ENCODE measurements at places on chromosomes 11 and 22.

- DNase-seq = no peak
Measured at GRCh38 chr11:1470681-1471611, 15.6 kb downstream of the MOB2 start.

- DNase-seq = no peak
Measured at GRCh38 chr22:42711895-42712837, 8.5 kb downstream of the A4GALT start.

DNA sequence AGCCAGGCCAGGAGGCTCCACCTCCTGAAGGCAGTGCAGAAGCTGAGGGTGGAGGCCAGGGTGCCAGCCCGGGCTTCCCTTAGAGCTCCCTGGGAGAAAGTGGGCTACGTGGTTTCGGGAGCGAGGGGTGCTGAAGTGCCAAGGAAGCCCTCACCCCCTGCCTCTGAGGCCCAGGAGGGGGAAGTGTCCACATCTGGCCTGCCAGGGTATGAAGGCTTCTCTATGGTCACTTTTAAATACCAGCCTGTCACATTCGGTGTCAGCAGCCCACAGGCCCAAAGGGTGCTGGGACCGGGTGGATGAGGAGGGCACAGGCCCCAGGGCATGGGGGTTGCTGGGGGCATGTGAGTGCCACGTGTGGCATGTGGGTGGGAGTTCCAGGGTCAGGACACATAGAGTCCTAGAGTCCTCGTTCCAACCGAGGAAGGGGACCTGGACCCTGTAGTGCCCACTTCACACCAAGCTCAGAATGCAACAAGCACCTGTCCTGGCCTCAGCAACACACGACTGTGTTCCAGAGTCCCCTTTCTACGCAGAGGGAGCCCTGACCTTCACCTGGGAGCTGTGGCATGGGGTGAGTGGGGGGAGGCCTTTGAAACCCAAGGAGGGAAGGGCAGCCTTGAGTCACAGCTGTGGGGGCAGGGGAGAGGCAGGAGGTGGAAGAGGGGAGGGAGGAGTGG lies 1.7 kb downstream of the SHISA8 start:
- no peak for DNase-seq

DNA sequence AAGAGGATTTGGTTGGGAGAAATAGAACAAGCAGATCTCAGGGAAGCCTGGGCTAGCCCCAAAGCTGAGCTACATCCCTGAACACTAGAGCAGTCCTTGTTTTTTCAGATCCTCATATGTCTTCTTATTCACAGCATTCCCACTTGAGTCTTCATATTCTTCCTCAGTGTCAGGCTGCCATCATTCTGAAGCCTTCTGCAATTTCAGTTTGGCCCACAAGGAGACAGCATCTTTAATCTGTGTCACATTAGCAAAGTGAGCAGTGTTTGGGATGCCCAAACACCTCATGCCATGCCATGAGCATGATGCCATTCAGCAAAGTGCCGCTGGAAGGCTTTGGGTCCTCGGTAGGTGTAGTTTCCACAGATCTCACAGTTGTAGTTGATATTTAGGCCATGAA lies 56.6 kb downstream of the SCN3B start:
- no peak for DNase-seq

DNA sequence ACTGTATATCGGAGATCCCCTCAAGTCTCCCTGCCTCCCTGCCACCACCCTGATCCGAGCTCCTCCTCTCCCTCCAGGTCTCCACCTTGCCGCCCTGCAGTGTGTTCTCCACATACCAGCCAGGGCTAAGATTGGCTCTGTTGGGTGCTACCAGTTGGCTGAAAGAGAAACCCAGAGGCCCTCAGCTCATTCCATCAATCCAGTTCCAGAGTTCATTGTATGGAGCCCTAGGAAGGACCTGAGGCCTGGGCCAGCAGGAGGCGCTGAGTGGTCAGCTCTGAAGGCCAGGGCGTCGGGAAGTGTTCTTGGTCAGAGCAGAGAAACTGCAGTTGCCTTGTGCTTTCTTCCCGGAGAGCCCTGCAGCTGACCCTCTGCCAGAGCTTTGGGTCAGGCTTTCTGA lies 2.2 kb upstream of the TOP3B start:
- no peak for DNase-seq

GRCh38 chr11:120706257-120706656 lies 194.7 kb downstream of the GRIK4 start:
- DNase-seq = no peak

- DNase-seq = no peak
Measured at GRCh38 chr11:34030382-34030781, 21.1 kb upstream of the CAPRIN1 start.

DNA sequence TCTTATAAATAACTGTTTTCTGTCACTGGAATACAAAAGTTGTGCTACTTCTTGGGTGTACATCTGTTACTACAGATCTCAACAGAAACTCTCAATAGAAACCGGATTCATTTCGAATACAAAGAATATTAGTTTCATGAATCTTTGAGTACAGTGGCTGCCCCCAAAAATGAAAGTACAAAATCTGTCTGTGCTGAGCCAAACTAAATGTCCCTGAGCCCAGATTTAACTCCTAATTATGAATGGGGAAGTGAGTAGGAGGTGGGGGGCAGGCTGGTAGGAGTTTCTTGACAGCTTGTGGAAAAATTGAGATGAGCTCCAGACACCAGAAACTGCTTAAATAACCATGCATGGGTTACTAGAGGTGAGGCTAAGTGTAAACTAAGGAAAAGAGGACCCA lies 41.6 kb downstream of the PITPNB start:
- no peak for DNase-seq

- peak; percentile 31 for DNase-seq
Measured at GRCh38 chr11:6737872-6738466, 33.8 kb downstream of the OR2AG2 start.

DNA sequence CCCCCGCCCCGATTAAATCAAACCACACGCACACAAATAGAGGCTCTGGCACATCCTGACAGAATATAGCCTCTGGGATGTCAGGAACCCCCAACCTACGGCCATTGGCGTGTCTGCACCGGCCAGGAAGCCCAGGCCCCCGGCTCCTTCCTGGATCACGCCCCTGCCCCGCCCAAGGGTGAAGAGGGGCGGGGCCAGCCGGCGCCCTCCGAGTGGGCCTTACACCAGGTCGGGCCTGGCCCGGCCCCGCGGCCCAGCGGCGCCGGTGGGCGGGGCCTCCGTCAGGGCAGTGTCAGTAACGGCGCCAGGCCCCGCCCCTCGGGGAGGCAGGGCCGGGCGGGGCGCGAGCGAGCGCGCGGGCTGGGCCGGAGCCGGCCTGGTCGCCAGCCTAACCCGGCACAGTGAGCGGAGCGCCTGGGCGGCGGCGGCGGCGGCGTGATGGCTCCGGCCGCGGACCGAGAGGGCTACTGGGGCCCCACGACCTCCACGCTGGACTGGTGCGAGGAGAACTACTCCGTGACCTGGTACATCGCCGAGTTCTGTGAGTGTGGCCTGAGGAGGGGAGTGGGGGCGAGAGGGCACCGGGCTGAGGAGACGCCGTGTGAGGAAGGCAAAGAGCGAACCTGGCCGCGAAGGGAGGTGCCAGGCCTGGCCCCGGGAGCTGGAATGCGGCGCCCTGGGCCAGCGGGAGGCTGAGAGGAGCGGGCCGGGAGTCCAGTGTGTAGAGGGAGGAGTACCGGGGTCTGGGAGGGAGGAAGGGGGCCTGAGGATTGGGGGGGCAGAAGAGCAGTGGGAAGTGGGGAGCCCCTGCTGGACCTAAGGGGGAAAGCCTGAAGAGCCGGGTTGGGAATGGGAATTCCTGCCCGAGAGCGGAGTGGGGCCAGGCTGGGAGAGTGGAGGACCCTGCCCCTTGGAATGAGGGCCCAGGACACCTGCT lies at the start of gene ACER3:
TSS of gene ACER3 (plus strand) at position 380 of the 937 bp plus-strand sequence. CDS start at position 439, 59 bp downstream.
- peak; percentile 81 for DNase-seq

GRCh38 chr22:25645266-25645665 lies 80.8 kb downstream of the GRK3 start:
- DNase-seq = peak; percentile 40

DNA sequence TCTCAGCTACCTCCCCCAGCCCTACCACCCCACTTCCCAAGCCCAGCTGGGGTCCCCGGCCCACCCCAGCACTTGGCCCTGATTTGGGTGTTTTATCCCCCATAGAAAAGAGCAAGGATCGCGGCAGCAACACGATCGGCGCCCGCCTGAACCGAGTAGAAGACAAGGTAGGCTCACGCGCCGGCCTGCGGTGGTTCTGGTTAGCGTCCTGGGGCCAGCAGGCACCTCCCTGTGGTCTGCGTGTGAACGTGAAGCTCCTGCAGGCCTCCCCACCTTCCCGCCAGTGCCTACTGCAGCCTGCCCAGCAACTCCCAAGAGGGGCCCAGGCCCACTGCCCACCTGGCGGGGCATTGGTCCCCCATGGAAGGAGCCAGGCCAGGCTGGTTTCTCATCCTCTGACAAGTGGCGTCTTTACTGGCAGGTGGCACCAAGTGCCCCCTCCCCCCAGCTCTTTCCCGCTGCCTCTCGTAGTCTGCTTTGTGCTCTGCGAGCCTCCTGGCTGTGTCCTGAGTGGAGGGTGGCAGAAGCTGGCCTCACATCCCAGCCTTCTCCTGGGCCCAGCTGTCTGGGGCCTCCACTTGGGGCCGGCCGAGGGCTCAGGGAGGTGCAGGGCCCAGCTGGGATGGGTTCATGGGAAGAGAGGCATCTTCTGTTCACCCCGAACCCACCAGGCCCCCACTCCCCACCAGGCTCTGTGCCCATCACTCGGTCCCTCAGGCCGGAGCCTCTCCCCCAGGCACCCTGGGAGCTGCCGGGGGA lies 78.3 kb upstream of the KCNQ1OT1 start:
- DNase-seq = no peak

DNA sequence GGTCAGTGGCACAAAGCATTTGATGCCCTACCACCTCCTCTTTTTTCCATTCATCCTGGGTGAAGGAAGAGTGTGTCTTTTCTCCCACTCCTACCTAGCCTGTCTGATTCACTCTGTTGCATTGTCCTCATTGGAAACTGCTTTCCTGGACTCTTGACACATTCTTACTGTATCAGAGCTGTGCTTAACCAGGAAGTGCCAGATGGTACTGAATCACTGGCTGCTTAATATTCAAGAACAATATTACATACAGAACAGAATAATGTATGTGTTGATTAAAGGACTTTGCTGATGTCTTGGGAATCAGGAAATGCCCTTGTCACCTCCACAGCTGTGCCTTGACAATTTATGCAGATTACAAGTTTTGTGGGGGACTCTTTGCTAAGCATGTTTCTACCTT lies 44.4 kb downstream of the SVIP start:
- peak; percentile 15 for DNase-seq

- DNase-seq = peak; percentile 9
Measured at GRCh38 chr11:77046060-77046501, 11.9 kb downstream of the B3GNT6 start.

DNA sequence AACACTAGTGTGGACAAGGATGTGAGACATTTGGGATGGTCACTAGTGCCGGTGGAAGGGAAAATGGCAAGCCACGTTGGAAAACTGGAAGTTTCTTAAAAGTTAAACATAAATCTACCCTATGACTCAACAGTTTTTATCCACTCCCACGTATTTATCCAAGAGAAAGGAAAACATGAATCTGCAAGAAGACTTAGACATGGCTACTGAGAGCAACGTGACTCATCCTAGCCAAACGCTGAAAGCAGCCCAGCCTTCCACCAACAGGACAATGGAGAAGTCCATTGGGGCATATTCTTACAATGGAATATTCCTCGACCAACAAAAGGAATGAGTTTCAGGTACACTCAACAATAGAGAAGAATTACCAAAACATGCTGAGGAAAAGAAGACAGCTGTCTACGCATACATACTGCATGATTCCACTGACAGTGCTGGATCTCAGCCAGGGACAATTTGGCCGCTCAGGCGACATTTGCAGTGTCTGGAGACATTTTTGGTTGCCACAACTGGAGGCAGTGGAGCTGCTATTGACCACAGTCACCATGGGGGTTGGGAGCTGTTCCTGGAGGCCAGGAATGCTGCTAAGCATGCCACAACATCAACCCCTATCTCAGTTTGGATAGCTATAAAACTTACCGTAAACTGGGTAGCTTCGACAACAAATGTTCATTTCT lies 21.2 kb downstream of the SYT13 start:
- DNase-seq = peak; percentile 71

DNA sequence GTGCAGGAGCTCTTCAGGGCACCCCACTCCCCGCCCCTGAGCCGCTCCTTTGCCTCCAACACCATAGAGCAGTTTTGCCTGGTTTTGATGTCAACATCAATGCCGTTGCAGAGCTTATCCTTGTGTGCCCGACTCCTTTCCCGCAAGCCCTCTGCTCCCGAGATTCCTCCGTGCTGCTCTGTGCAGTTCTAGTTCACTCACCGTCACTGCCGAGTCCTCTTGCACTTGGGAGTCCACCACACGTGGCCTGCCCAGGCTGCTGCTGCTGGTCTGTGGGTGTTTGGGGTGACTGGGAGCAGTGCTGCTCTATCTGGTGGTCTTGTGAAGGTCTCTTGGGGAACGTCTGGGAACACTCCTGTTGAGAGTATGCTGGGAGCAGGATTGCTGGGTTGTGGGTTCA lies 63.8 kb upstream of the ANO1 start:
- no peak for DNase-seq

GRCh38 chr11:10373340-10373739 lies 68.5 kb downstream of the ADM start:
- no peak for DNase-seq

- DNase-seq = no peak
Measured at GRCh38 chr22:42752230-42752746, 31.6 kb upstream of the A4GALT start.

DNA sequence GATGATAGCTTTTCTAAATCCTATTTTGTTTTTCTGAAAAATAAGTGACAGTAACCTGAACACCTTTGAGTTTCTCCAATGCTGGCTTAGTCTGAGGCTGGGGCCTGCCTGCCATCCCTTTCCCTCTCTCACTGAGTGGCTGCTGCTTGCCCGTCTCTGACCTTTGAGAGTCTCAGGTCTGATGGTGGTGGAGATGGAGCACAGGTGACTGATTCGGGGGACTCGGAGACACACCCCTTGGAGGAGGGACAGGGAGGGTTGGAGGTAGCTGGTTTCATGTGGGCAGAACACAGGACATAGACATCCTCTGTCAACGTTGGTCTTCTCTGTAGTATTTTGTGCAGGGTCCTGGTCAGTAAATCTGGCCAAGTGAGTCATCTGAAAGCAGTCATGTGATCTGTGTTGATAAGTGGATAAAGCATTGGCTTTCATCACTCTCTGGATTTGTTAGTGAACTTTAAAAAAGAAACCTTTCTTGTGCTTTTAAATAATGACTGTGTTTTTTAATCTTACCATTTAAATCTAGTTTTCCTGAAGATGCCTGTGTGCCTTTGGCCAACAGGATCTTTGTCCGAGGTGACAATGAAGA lies 47.1 kb upstream of the CLDN5 start:
- no peak for DNase-seq

All from fibroblast of skin of right quadriceps (primary cell).